Stimulated activated CD8-positive, alpha-beta memory T cell treated with anti-CD3 and anti-CD28 coated beads, Interleukin-15, amount 100 ng/mL, for 24 hours (primary cell): ENCODE measurements at places on chromosomes 13 and 19.

DNA sequence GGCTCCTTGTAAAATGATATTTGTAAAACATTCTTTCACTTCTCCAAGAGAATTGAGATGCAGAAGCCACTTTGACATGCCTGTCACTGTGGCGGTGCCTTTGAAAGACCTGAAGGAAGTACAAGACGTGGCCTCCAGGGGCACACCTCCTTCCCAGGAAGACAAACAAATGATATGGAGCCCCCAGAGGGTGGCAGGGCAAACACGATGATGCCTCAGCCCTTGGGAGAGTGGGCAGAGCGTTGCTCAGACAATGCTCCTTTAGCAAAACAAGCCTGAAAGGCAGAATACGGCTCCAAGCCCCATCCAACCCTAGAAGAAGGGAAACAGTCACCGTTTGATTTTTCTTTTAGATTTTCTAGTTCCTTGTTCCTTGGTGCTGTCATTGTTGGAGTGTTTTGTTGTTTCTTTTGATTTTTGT is 9.2 kb upstream of the ATP12A start:
- no peak for DNase-seq

DNA sequence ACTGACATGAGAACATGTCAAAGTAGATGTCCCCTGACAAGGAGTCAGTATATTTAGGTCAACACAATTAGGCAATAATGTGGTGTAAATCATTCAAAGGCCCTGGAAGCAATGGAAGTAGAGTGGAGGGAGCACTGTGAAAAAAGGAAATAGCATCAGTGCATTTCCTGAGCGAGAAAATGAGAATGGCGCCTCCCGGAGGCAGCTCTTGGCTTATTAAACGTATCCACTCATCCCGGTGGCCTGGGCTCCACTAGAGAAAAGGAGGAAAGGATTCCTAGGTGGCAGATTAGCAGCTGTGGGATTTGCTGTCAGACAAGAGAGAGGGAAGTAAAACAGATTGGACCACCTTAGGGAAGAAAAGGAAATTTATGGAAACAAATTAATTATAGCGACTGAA is 173.7 kb upstream of the TMTC4 start:
- no peak for DNase-seq

GRCh38 chr13:77810430-77810829 is 108.2 kb downstream of the EDNRB start:
- no peak for DNase-seq

DNA sequence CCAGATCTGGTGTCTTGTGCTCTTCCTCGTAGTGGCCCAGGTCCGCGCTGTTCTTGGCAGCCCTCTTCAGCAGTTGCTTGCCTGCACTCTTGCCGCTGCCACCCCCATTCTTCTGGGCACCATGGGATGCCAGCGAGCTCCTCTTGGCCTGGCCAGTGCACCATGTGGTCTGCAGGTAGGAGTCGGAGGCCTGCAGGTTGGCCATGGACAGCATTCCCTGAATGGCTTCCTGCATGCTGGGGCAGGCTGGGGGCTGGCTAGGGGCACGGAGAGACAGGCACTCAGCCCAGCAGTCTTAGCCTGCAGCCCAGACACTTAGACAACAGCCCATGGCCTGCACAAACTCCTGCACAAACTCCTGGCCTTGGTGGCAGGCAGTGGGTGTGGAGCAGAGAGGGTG is 234.9 kb downstream of the TUBA3C start:
- DNase-seq: no peak

DNA sequence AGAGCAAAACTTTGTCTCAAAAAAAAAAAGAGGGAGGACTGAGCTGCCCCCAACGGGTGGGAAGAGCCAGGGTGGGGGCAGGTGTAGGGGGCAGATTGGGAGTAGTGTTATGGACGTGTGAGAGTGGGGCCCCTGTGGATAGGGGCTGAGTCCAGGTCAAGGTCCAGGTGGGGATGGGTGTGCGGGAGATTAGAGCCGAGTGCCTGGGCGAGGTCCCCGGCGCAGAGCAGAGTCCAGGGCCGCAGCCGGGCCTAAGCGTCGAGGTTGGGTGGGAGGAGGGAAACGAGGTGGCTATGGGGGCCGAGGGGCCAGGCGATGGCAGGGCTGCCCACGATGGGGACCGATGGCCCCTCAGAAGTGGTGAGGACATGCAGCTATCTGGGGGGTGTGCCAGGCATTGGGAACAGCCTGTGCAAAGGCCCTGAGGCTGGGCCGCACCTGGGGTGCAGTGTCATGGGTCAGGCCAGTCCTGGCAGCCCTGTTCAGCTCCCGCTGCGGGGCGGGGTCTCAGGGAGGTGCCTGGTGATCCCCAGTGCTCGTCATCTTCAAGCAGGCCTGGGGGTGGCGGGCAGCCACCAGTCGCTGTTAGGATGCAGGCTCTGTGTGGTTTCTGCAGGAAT is 12.3 kb upstream of the MISP start:
- DNase-seq: no peak

GRCh38 chr19:5472286-5472685 is 17.1 kb downstream of the ZNRF4 start:
- no peak for DNase-seq

DNA sequence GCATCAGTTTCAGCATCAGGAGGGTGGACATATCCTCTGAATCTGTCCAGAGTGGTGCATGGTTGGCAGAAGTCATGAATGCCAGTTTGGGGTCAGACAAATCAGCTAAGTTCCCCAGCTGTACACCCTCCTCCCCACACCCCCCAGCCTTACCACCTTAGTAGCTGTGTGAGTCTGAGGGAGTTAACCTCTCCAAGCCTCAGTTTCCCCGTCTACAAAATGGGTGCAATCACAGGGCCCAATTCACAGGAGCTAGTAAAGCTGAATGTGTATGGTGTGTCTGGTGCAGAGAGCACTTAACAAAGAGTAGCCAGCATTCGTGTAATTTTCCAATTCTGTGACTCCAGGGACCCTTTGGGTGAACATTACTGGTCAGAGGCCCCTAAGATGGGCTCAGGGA is 13.4 kb upstream of the ZNF358 start:
- DNase-seq: no peak

DNA sequence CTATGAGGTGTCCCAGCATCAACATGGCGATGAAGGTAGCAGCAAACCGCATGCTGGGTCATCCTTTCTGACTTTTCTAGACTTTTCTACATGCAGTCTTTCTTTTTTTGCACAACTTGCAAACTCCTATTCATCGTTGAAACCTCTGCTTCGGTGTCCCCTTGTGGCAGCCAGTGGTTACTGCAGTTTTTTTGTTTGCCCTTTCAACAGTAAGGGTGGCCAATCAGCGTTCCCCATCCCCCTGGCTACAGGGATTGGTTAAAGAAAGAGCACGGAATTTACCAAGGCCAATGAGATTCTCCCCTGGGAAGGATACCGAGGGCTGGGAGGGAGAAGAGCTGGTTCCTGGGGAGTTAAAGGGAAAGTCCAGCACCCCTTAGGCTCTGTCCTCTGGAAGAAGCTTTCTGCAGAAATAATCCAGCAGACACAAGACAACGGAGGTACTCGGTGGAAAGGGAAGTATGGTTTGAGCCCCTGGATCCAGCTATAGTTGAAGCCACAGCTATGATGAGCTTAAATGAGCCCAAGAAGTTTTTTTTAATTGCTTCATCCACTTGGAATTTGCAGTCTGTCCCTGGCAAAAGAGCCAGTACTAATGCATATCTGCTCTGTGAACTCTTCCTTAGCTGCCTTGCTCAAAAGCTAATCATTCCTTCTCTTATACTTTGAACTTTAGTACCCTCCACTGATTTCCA is 5.6 kb upstream of the LSM4 start:
- no peak for DNase-seq

DNA sequence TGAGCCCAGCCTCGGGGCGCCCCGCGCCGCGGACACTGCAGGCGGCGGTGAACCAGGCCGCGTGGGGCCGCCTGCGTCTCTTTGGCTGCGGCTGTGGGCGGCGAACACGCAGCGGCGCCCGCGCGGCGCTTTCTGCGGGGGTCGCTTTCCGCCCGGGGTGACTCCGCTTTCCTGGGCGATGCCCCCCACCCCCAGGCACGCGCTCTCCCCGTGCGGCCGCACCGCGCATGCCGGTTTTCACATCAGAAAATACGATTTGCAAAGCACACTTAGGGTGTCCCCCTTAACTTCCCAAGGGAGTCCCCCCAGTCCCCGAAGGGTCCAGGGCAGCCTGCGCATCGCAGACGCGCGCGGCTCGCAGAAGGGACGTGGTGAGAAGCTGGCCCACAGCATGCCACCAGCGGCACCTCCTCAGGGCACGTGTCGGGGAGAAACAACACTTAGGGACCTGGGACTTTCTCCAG is 5.3 kb downstream of the F7 start:
- DNase-seq: no peak

- no peak for DNase-seq
Measured at GRCh38 chr19:17889609-17890214, 18.0 kb downstream of the SLC5A5 start.

- no peak for DNase-seq
Measured at GRCh38 chr19:29478578-29479565, 46.9 kb upstream of the VSTM2B start.

DNA sequence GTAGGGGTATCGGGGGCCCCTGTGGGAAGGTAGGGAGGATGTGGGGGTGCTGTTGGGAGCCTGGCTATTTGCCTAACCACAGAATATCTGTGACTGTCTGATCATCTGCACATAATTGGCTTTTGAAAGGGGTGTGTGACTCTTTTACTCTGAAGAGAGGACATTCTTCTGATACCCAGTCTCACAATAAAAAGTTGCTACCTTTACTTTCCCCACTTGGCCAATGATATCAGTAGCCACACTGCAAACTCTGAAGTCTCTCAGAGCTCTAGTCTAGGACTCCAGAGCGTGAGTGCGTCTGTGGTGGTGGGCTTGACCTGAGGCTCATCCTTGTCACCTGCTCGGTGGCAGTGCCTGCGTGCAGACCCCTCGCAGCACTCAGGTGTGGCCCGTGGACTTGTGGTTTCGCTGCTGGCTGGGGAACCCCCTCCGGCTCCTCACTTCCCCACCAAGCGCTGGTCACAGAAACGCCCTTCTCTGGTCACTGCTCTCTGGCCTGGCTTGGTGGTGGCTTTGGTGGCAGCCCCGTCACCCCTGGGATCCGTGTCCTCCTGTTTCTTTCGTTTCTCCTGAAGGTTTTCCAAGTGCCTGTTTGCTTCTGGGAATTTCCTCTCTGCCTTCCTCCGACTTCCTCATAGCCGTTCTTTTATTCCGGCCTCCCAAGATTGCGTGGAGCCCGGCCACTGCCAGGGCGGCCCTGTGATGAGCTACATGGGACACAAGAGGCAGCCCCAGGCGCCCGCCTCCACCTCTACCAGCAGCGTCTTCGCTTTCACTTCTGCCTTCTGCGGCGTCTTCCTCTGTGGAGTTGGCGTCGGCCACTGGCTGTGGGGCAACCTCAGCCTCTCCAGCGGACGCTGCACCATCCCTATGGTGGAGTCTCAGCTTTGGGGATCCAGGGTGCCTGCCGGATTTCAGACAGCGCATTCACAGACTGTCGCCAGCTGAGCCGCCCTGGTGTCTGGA is 78.0 kb downstream of the ATP11A start:
- DNase-seq: no peak

DNA sequence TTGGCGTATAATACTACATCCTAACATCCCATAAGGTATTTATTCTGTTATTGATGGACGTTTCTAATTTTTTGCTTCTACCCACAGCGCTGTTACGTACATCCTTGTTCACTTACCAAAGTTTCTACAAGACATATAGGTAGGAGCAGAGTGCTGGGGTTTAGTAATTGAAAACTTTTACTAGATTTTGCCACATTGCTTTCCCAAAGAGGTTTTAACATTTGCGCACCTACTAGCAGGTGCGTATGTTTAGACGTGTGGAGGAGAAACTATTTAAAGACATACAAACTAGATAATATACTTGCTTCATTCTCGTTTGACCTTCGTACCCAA is 559 bp upstream of the RPL21 start:
- no peak for DNase-seq

GRCh38 chr19:6491802-6492592 is 10.1 kb downstream of the TUBB4A start:
- DNase-seq: no peak

- DNase-seq: no peak
Measured at GRCh38 chr13:32126278-32126677, 94.7 kb downstream of the FRY start.

DNA sequence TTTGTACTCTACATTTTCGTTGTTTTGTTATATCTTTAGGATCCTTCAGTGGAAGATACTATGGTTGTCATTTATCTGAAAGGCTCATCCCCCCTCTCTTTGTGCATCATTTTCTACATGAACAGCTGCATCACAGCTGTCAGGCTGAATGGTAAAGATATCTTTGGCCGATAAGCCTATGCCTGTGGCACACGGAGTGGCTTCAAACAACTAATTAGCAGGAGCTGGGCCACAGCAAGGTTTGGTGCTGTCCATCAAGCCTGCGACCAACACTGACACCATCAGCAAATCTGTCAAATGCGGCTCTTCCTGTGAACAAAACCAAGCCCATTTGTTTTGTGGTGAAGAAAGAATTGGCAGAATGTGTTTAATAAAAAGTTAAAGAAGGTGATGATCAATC is 334.4 kb downstream of the PCDH9 start:
- DNase-seq: no peak

- peak; percentile 5 for DNase-seq
Measured at GRCh38 chr19:55005684-55006488, 32.2 kb downstream of the GP6 start.

GRCh38 chr13:25541434-25542123 is 169.8 kb downstream of the ATP8A2 start:
- no peak for DNase-seq

DNA sequence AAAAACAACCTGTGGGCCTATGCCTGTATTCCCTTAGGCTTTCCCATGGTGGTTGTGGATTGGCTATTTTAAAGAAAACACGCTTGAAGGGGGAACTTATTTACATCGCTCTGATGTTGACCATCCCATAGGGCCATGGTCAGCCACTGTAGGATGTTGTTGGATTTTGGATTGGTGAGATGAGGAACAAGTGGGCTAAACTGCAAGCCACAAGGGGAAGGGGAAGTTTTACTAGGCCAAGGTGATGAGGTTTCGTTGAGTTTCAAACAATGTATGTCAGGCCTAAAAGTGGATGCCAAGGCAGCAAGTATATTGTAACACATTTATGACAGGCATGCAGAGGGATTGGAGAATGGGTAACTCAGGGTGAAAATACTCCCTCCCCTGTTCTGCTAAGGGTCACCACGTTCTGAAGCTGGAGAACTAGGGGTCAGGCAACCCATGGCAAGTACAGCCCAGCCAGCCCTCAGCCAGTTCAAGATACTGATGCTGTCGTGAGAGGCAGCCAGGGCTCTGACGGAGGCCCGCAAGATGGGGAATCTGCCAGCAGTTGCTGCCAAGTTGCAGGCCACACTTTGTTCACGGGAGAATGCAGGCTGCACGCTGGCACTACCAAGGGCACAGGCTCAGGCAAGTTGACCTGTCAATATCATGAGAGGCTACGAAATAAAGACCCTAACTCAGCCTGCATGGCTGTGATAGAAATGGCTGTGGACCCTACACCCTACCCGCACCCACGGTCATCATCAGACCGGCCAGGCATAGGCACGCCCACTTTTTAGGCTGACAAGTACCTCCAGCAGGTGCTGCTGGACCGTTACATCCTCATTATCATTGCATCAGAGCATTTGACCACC is 11.1 kb downstream of the IRGC start:
- DNase-seq: no peak

DNA sequence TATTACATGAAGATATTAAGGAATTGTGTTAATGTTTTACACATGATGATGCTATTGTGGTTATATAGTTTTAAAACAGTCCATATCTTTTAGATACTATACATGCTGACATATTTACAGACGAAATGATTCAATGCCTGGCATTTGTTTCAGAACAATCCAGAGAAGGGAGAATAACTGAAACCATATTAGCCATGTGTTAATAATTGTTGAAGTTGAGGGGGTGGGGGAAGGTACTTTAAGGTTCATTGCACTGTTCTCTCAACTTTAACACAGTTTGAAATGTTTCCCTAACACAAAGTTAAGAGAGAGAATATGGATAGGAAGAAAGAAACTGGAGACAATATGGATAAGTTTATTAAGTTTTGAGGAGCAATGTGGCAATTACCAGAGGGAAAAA is 5.8 kb downstream of the CRYL1 start:
- no peak for DNase-seq
